ENCODE measurements at places on chromosomes 2 and 18.
A peak's percentile ranks its signal among the peaks of the same experiment; 100 is the strongest.

DNA sequence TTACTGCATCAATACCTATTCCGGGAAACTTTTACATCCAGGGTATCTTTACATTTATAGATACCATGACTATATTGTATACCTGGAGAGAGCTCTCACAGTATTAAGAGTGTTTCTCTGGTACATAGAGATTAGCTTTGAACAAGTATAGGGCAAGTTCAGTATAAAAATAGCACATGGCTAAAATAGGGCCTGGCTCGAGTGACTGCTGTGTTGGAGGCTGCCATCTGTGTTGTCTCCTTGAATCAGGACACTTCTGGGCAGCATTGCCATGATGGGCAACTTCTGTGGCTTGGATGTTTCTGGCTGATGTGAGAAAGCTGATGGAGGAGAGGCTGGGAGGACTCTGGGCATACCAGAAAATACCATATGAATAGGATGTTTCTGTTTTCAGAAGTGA is 18.7 kb downstream of the ARHGAP28 start:
- DNase-seq = no peak

DNA sequence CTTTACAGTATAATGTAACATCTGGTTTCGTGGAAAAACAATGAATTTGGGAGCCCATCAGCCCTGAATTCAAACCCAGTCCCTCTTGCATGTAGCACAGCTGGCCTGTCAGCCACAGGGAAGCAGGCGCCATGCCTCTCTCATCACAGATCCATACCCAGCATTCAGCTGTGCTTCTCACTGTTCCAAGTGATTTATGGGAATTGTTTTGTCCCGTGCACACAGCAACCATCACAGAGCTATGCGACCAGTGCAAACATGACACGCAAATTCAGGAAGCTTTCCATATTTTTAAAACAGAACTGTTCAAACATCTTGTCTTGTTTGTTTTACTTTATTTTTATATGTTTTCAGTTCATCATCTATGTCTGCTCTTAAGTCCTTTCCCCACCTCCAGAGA is 496.1 kb downstream of the EIPR1 start:
- no peak for DNase-seq

DNA sequence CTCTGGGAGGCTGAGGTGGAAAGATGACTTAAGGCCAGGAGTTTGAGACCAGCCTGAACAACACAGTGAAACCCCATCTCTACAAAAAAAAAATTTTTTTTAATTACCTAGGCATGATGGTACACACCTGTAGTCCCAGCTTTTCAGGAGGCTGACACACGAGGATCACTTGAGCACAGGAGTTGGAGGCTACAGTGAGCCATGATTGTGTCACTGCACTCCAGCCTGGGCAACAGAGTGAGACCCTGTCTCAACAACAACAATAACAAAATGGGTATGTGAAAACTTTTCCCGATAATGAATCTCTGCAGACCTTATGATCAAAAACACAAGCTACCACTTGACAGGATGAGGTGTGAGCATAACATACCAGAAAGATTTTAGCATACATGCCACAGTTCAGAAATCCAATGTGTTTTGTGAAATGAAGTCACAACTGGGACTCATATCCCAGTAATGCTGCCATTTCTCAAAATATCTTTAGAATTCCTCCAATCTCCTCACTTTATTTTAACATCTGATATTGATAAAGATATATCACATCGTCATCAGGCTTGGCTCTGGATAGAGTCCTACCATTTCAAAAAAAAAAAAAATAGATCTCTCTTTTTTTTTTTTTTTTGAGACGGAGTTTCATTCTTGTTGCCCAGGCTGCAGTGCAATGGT is 74.0 kb upstream of the PELI1 start:
- no peak for DNase-seq

GRCh38 chr2:241924069-241924908 is 54.8 kb downstream of the RTP5 start:
- DNase-seq = peak; percentile 3

Data from HL-60 (cell line).